ENCODE measurements at places on chromosomes 4 and X. TPM values are rescaled to one million over a fixed set of nuclear protein-coding genes. Genes with fewer than 3 reads are reported as not detected.

DNA sequence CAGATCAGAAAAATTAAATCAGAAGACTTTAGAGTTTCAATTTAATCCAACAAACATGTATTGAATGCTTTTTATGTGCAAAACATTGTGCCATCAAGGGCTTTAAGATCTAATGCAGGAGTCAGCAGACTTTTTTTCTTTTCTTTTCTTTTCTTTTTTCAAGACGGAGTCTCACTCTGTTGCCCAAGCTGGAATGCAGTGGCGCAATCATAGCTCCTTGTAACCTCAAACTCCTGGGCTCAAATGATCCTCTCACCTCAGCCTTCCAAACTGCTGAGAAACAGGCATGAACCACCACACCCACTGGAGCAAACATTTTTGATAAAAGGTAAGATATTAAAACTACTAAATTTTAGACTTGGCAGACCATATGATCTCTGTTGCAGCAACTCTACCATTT is 24.6 kb upstream of the LRBA start:
- DNase-seq = no peak

Gene MID1
- 26.9 TPM for total RNA-seq

Gene TMEM31
- 0.85 TPM for total RNA-seq

DNA sequence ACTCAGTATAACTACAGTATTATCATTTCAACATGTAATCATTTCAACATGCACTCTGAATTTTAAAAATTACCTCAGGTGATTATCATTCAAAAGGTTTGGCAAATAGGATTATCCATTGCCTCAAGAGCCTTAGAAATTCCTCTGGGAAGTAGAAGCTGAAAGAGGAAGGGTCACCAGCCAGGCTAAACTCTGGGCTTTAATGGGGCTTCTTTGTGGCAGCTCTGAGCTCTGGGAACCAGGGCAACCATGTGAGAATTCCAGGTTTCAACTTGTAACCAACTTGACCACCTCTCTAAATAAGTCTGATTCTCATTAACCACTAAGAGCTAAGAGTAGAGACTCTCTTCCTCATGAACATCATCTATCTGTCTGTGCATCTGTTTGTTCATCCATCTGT is 117.2 kb upstream of the MED14 start:
- no peak for DNase-seq

Gene PLAC8
- total RNA-seq = 2.6 TPM

Measured in uterus (tissue), 4 donors.